Activated CD4-positive, alpha-beta T cell treated with anti-CD3 and anti-CD28 coated beads, Interleukin-2, Interleukin-4, amounts not matched to agents 100 ng/mL and 50 ng/mL, durations not matched to agents 16 hours and 8 hours (primary cell): ENCODE measurements at places on chromosomes 3 and 15.

GRCh38 chr15:65660927-65661326 is 39.2 kb downstream of the SLC24A1 start:
- DNase-seq = no peak

GRCh38 chr3:22937536-22937935 is 265.6 kb upstream of the UBE2E2 start:
- no peak for DNase-seq

DNA sequence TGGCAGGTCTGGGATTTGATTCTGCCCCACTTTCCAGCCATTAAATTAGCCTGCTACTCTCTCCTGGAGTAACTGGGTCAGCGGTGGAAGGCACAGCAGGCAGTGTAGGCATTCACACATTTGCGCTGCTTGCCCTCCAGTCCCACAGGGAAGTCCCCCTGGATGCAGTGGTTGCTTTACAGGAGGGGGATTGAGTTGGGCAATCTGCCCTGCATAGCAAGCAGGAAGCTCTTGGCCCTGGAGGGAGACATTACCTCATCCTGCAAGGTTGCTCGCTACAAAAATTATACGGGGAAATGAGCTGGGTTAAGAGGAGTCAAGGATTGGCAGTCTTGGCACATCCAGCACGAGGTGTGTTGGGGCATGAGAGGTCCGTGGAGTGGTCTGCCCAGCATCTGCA is 14.8 kb downstream of the MCM2 start:
- DNase-seq = no peak

GRCh38 chr3:174340624-174341587 is 518.2 kb upstream of the NAALADL2 start:
- DNase-seq = no peak

- peak; percentile 82 for DNase-seq
Observed at GRCh38 chr3:134803051-134803505, 8.0 kb downstream of the EPHB1 start.

- no peak for DNase-seq
Observed at GRCh38 chr3:24299806-24300626, 194.6 kb downstream of the THRB start.

- DNase-seq = no peak
Observed at GRCh38 chr15:25055356-25056068, 100.7 kb downstream of the SNRPN start.

DNA sequence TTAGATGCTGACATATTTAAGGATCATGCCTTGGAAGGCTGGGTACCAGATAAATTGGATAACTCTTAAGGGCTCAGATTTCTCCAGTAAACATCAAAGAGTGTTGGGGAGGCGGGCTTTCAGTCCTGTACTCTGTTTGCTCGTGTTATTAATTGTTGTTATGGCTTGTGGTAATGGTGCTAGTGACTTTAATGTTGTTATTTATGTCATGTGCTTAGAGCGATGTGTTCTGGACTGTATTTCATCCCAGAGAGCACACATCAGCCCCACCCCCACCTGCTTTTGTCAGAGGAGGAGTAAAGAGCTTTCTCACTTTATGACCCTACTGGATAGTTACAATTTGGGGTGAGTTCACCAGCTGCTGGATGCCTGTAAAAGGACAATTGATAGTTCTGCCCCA is 386.3 kb downstream of the EPHB1 start:
- no peak for DNase-seq

GRCh38 chr15:52095597-52096262 is 16.8 kb downstream of the BCL2L10 start:
- DNase-seq = no peak

DNA sequence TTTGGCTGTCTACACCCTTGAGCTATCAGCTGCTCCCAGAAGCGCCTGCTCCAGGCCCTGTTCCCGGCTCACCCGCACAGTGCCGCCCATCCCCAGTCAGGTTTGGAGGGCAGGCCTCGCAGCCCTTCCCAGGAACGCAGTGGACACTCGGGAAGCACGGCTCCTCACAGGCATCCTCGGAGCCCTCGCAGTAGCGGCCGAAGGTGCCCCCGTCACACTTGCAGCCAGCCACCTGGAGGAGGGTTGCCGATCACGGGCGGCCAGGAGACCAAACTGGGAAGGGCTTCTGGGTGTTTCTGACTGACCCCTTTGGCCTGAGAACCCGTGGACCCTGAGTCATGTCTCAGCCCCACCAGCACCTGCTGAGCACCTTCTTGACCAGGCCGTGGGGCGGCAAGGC is 33.4 kb downstream of the MUC20 start:
- DNase-seq = no peak

GRCh38 chr3:55765398-55765797 is 278.3 kb upstream of the WNT5A start:
- no peak for DNase-seq

GRCh38 chr3:71327936-71328335 is 255.6 kb downstream of the FOXP1 start:
- no peak for DNase-seq

DNA sequence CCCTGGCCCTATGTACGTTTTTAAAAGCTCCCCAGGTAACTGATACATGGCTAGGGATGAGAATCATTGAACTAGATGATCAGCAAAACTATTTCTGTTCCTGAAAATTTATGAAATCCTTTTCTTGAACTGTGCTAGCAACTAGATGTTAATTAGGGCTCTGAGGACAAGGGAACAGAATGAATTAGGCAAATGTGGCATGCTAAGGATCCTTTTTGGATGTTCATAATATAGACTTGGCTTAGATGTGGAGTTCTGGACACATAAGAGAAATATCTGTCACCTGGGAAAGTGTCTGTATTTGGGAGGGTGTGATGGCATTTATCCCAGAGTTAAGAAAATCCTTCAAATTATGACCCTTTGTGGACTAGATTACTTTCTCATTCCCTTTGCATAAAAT is 71.2 kb downstream of the RSRC1 start:
- DNase-seq = no peak

DNA sequence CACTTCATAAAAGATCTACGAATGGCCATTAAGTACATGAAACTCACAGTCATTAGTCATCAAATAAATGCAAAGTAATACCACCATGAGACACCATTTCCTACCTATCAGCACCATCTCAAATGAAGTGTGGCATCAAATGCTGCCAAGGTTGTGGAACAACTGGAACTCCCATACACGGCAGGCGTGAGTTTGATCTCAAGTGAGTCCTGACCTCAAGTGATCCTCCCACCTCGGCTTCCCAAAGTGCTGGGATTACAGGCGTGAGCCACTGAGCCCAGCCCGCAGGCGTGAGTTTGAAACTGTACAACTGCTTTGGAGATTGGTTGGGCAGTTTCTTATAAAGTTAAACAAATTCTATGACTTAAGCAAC is 28.8 kb upstream of the HDAC11 start:
- peak; percentile 1 for DNase-seq

DNA sequence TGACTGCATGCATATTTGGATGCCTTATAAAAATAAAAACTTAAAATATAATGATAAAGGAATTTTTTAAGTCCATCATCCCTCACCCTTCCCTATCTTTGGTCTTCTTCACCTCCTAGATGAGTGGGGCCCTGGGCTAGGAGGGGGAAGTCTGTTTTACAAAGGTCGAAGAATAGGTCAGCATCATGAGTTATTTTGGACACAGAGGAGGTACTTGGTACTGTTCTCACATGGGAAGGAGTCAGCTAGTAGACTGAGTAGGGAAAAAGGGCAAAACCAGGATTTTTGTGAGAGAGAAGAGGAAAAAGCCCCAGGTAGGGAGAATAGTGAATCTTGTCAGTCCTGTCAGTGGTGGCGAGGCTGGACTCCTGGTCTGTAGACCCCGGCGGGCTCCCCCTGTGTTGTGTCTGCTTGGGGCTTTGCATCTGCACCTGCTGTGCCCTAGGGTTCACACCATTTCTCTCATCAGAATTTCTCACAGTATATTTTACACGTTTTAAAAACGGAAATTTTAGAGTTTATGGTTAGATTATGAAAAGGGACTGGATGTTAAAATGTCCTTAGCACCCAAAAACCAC is 17.2 kb downstream of the GCSAM start:
- no peak for DNase-seq

DNA sequence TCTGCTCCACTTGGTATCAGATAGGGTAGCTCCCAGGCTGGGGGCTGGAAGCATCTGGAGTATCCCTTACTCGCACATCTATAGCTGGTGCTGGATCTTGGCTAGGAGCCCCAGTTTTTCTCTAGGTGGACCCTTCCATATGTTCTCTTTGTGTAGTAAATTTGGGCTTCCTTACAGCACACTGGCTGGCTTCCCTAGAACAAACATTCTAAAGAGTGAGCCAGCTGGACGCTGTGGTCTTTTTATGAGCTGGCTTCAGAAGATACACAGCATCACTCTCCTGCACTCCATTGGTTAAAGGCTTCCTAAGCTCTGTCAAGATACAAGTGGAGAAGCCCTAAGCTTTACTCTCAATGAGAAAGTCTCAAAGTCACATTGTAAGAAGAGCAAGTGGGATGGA is 322.1 kb downstream of the WDR72 start:
- no peak for DNase-seq

DNA sequence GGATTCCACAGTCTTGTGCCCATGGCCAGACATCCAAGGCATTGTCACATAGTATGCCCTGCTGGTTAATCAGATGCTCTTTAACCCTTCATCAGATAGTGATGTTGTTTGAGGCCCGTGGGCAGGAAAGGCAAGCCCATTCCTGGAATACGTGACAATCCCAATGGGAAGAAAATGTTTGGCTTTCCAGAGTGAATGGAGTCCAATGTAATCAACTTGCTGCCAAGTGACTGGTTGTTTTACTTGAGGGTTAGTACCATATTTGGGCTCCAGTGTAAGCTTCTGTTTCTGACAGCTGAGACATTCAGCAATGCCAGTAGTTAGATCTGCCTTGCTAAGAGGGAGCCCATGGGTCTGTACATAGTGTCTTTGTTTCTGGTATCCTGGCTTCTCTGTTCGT is 31.3 kb downstream of the RPL39L start:
- no peak for DNase-seq

DNA sequence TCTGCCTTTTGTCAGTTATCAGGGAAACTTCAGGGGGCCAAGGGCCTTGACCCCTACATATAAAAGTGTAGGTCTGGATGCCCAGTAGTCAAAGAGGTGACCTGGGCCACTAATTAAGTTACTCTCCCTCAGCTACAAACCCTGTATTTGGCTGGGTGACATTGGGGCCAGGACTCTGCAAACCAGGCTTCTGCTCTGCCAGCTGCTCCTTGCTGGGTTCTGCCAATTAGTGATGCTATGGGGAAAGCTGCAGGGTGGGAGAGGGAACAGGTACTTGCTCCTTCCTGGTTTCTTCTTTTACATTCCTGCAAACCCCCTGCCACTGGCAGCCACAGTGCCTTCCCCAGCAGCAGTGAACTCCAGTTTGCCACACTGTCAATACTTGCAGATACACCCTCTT is 179.2 kb downstream of the CADPS start:
- no peak for DNase-seq

DNA sequence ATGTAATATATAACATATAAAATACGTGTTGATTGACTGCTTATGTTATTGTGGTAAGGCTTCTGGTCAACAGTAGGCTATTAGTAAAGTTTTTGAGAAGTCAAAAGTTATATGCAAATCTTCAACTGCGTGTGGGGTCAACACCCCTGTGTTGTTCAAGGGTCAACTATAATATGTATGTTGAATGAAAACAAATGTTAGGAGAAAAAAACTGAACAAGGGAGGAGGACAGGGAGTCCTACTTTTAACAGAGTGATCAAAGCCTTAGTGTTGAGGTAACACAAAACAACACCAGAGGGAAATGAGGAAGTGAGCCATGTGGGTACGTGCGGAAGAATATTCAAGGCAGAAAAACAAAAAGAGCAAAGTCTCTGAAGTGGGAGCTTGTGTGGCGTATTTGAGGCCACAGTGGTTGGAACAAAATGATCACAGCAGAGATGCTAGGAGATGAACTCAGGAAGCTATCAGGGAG is 62.5 kb downstream of the SFMBT1 start:
- peak; percentile 58 for DNase-seq

- DNase-seq = no peak
Observed at GRCh38 chr3:8539419-8539818, 37.8 kb downstream of the LMCD1 start.

GRCh38 chr3:48945891-48946549 is 27.4 kb downstream of the ARIH2 start:
- DNase-seq = no peak

DNA sequence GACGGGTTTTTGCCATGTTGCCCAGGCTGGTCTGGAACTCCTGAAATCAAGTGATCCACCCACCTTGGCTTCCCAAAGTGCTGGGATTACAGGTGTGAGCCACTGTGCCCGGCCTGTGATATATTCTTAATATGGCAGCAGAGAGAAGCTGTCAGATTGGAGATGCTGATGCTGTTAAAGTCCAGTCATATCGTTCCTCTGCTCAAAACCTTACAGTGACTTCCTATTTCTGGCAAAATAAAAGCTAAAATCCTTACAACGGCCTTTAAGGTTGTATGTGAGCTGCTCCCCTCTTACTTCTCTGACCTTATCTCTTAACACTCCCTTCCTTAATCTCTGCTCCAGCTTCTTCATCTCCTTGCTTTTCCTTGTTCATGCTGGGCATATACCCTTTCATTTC is 26.6 kb upstream of the MGA start:
- no peak for DNase-seq

DNA sequence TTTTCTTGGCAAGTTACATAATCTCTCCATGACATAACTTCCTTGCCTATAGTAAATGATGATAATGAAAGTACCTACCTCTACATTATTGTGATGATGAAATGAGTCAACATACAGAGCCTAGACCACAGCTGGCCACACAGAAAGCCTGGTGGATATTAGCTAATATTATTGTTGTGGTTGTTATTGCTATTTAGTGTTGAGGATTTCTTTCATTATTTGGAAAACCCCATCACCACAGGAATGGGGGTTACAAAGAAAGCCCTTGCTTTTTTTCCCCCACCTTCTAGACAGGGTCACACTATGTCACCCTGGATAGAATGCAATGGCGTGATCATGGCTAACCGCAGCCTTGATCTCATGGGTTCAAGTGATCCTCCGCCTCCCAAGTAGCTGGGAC is 125.0 kb downstream of the PDZRN3 start:
- DNase-seq = no peak

DNA sequence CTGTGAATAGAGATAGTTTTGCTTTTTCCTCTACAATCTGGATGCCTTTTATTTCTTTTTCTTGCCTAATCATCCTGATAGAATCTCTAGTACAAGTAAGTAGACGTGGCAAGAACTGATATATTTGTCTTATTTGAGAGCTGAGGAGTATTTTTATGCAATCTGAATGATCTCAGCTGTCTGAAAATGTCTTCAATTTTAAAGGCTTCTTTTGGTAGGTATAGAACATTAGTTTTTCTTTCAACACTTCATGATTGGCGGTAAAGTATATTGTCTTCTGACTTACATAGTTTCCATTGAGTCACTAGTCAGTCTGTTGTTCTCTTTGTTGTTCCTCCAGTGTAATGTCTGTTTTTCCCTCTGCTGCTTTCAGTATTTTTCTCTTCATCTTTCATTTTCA is 31.3 kb downstream of the MGA start:
- peak; percentile 3 for DNase-seq

GRCh38 chr3:170997961-170998913 is 28.3 kb downstream of the SLC2A2 start:
- DNase-seq = no peak

GRCh38 chr15:63582718-63583426 is 14.3 kb upstream of the FBXL22 start:
- no peak for DNase-seq

GRCh38 chr15:91348752-91349500 is 248.9 kb downstream of the SV2B start:
- DNase-seq = peak; percentile 5

- peak; percentile 6 for DNase-seq
Observed at GRCh38 chr3:169998668-169999131, 32.1 kb downstream of the SEC62 start.
